ENCODE measurements at places on chromosomes 16 and 17. TPM values are rescaled to one million over a fixed set of nuclear protein-coding genes. Genes with fewer than 3 reads are reported as not detected.

CUEDC1 gene
- polyA plus RNA-seq: 38.2 TPM

DNA sequence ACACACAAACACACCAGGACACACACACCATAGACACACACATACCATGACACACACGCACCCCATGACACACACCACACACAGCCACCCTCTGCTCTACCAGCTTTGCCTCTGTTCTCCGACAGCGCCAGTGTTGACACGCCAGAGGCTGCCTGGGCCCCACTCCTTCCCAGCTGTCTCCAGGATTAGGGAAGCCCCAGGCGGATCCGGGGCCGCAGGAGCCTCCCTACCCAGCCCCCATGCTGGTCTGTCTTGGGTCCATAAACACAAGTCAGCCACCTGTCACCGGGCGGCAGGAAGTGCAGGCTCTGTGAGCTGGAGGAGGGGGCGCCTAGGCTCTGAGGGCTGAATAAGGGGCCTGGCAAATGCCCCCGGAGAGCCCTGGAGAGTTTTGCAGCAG is 10.5 kb downstream of the TBC1D16 start:
- no peak for DNase-seq

NOD2 gene
- 0.79 TPM for polyA plus RNA-seq

GRCh38 chr17:79183293-79184158 is 108.9 kb downstream of the ENGASE start:
- no peak for DNase-seq

TNFSF13 gene
- polyA plus RNA-seq: 21.1 TPM

DNA sequence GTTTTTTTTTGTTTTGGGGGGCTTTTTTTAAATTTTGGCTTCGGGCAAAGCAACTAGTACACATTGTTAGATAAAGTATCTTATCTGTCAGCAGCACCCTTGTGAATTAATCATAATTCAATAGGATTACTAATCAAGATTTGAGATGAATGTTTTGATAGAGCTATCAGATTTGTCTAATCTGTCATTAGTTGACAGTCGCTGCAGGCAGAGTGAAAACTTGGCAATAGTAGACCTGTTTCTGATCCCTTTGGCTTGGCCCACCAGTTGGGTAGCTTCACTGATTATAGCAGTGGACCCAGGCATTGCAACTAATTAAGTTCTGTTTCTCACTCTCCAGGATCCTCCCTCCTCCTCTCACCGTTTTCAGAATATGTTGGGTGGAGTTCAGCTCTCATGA is 258.6 kb downstream of the IRX3 start:
- DNase-seq: no peak

Measured in left lung (tissue), 14 donors.